Kidney glomerular epithelial cell (primary cell): ENCODE measurements at places on chromosomes 16 and 17.

DNA sequence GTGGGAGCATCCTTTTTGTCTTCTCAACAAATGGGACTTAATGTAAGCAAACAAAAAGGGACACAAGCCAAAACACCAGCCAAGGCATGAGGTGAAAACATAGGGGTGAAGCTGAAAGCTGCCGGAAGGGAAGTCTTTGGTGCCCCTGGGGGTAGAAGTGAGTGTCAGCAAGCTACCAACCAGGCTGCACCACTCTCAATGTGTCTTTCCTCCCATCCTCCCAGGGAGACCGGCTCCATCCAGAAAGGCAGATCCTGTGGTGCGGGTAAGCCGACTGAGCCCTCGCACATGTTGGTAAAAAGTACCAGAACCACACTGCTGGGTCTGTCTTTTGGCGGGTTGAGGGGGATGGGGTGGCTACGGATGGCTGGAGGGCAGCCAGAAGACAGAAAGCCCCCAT lies 52.0 kb upstream of the SREBF1 start:
- DNase-seq: no peak

GRCh38 chr16:17585449-17586074 lies 114.8 kb upstream of the XYLT1 start:
- DNase-seq: no peak

GRCh38 chr16:25771812-25772568 lies 80.2 kb downstream of the HS3ST4 start:
- no peak for DNase-seq

DNA sequence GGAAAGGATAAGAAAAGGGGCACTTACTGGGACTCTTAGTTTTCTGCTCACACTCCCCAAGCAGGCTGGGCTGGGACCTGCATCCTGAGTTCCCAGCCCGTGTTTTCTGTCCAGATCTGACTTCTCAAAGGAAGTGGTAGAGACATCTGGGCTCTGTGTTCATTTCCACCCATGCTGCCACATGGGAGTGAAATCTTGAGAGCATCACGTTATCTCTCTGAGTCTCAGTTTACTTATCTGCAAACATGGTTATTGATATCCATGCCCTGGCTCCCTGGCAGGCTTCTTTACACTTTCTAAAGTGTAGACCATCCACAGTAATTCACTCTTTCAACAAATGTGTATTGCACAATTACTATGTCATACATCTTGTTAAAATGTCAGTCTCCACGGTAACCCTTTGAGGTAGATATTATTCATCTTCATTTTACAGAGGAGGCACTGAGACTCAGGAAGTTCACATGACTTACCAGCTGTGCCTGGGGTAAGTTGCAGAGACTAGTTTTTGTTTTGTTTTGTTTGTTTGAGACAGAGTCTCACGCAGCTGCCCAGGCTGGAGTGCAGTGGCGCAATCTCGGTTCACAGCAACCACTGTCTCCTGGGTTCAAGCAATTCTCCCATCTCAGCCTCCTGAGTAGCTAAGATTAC lies 3.4 kb downstream of the ZNF688 start:
- peak; percentile 52 for DNase-seq

- DNase-seq: no peak
These were observed 107.9 kb downstream of the HAPSTR1 start for GRCh38 chr16:9199311-9199710.

DNA sequence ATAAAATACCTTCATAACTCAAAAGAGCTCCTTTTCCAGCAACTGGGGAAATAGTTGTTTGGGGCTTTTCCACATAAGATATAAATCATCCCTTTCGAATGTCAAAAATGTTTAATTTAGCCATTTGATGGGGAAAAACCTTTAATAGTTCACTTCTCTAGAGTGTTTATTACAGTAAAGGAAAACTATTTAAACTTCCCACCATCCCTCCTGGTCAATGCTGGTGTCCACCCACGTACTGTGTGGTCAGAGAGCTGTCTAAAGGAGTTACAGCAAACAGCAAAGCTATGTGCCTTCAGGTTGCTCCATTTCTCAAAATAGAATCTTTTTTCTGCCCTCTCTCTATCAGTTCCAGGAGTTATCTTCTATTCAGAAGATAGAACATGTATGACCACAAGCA lies 33.5 kb downstream of the KANSL1 start:
- peak; percentile 72 for DNase-seq

DNA sequence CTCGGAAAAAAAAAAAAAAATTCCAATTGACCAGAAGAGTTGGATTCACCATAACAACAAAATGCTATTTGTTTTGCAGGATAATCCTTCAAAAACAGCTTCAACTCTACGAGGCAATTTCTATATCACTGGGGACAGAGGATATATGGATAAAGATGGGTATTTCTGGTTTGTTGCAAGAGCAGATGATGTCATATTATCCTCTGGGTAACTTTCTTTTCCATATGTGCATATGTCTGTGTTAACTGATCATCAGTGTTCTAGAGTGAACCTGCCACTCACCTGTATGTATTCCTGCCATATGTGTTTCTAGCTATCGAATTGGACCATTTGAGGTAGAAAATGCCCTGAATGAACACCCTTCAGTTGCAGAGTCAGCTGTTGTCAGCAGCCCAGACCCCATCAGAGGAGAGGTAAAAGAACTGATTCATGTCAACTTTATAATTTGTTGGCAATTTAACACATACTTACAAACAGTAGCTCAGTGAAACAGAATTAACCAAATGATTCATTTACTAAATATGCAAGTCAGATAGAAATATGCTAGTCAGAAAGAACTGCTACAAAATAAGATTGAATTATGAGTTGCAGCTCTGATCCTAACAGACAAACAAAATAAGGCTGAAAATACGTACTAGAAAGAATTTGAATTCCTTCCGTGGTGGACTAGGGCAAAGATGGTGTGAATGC lies 14.2 kb downstream of the ERI2 start:
- peak; percentile 1 for DNase-seq

GRCh38 chr17:46915596-46915995 lies 7.4 kb upstream of the GOSR2 start:
- DNase-seq: no peak

- no peak for DNase-seq
These were observed 12.8 kb downstream of the SLC6A2 start for GRCh38 chr16:55668340-55669281.

DNA sequence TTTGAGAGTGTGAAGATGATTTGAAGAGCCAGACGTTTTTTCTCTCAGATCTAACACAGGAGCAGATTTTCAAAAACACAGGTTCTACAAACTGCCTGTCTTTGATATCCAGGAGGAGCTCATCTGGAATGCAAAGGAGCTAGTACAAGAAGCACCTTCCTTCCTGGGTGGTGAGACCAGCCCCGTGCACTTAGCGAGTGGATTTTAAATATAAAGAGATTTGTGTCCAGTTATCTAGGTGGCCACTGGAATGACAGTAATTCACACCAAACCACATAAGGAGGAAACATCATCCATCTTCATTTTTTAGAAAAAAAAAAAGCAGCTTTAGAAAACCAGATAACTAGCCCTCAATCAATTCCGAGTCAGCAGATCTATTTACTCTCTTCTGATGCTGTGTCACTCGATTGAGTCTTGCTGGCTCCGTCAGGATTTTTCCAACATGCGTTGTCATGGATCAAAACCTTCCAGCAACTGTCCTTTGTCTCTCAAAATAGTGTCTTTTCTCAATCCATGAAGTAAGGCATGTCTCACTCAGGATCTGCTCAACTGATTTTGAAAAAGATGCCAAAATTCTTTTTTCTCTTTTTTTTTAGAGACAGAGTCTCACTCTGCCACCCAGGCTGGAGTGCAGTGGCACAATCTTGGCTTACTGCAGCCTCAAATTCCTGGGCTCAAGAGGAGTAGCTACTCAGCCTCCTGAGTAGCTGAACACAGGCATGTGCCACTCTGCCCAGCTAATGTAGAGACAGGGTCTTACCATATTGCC lies 451.2 kb upstream of the PSMD7 start:
- no peak for DNase-seq

GRCh38 chr16:8619671-8620370 lies 1.7 kb upstream of the METTL22 start:
- DNase-seq: no peak

DNA sequence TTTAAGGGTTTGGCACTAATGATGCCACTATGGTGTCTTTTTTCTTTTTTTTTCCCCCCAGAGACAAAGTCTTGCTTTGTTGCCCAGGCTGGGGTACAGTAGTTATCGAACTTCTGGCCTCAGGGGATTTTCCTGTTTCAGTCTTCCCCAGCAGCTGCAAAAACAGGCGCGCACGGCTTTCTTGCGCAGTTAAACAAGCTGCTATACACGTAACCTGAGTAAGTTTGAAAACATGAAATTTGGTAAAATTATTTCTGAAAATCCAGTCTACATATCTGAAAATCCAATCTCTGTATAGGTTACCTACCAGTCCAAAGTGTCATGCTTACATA lies 11.8 kb downstream of the TEX14 start:
- DNase-seq: no peak

- DNase-seq: no peak
These were observed 26.3 kb downstream of the FOXL1 start for GRCh38 chr16:86604436-86605193.

GRCh38 chr17:72887322-72887721 lies 205.2 kb downstream of the SLC39A11 start:
- no peak for DNase-seq

- no peak for DNase-seq
These were observed 26.1 kb upstream of the MLKL start for GRCh38 chr16:74726716-74727115.

DNA sequence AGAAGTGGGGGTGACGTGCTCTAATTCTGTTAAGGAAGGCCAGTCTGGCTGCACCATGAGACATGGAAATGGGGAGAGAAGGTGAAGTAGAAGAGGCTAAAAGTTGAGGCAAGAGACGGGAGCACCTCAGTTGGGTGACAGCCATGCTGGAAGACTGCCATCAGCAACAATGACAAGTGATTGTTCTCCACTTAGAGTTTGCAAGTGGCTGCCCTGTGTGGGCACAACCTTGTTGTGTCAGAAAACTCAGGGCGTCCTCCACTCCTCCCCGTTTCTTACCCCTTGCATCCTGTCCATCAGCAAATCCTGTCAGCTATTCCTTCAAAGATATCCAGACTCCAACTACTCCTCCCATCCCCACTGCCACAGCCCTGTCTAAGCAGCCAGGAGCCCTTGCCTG lies 17.6 kb downstream of the CES1 start:
- DNase-seq: no peak

DNA sequence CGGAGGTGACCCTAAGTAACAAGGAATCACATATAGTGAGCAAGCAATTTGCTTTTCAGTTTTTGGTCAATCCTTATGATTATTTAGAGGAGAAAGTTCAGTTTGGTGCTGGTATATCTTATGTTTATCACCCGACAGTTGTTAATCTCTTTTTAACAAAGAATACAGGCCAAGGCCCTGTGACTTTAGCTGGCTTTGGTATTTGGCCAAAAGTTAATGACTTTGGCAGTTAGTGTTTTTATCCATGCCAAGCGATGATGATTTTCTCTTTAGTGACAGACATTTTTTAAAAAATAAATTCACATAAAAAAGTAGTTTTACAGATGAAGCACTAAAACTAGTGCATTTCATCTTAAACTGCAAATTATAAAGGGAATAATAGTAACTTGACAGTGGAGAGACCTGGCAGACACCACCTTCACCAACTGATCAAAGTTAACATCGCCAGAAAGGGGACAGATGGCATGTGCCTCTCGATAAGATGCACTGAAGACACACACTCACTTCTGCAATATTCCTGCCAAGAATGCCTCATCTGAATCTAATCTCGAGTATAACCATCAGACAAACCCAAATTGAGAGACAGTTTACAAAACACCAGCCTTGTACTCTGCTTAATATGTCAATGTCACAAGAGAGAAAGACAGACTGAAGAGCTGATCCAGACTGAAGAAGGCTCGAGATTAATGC lies 6.9 kb downstream of the DEXI start:
- DNase-seq: no peak

DNA sequence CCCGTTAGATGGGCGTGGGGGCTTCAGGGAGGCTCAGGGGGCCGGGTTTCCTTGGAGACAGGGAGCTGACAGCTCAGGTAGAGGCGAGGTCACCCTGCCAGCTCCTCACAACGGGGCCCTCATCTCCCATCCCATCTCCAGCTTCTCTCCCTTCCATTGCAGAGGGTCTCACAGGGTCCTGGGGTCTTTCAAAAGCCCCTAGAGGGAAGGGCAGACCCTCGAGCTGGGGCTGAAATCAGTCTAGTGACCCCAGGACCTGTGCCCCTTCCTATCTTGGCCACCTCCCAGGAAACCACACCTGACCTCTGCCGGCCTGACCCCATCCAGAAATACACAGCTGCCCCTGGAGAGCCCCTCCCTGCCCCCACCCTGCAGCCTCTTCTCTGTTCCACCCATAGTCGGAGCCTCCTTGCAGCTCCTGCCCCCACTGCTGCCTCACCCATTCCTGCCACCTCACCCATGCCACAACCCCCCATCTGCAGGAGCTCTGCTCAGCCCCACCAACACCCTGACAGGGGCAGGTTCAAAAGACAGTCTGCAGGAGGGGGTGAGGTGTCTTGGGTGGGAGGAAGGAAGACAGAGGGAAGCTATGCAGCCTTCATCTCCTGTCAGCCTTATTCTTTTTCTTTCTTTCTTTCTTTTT lies 23.4 kb downstream of the PIK3R5 start:
- DNase-seq: no peak

DNA sequence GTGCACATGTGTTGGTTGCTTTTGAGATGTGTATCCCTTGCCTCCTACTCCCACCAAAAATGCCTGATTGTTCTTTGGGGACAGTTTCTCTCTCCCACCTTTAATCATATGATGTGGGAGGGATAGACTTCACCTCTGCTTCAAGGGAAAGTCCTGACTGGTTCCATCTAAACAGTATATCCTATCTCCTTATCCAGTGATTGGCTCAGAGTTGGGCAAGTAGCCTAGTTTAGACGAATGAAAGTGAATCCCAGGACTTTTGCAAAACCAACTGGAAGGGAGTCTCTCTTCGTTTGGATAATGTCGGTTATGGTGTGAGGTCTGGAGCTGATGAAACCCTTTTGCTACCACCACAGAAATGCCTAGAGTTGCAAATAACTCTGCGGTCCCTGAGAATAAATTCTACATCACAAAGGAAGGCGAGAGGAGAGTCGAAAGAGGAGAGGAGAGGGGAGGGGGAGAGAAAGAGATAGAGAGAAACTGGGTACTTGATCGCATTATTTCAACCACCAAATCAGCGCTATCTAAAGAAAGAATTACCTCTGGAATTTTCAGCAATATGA lies 77.1 kb upstream of the SALL1 start:
- no peak for DNase-seq

GRCh38 chr16:86665319-86665675 lies 86.9 kb downstream of the FOXL1 start:
- DNase-seq: peak; percentile 95

DNA sequence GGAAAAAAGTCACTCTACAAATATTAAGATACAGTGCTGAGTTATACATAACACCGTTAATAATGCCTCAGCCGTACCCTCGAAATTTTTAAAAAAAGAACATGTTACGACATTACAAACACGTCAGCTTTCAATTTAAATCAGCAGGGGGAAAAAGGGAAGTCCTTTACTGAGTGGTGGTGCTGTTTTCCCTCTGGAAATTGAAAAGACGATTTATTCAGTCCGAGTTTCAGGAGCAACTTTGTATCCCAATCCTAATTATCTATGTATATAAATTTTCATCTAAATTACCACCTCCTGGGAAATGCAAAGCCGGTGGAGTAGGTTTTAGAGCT lies 1.3 kb downstream of the NETO2 start:
- peak; percentile 32 for DNase-seq

GRCh38 chr17:79776376-79777119 lies 1.4 kb upstream of the CBX2 start:
- no peak for DNase-seq
